NCI-H2171 treated with DMSO at 0.1 percent for 48 hours (cell line): ENCODE measurements at places on chromosomes 7 and 10.

GRCh38 chr7:5827755-5828154 is 46.3 kb upstream of the RNF216 start:
- DNase-seq, result no peak

- no peak for DNase-seq
Observed at GRCh38 chr10:26528715-26529393, 90.7 kb downstream of the APBB1IP start.

DNA sequence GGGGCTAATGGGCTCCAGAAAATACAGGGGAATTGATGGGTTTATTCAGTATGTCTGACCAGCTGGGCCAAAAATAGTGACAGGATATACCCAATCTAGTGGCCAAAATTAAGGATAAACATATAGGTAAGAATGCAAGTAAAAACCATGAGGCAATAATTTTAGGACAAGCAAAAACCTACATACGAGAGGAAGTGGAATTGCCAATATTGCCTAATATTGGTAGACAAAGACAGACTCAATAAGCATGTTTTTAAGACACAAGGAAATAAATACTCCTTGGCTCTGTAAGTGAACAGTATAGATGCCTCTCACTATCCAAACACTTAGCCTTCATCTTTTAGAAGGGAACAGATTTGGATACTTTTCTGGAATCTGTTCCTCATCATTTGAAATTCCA is 51.0 kb downstream of the ATXN7L1 start:
- no peak for DNase-seq

GRCh38 chr10:50343702-50344331 is 92.5 kb upstream of the ASAH2 start:
- no peak for DNase-seq

- no peak for DNase-seq
Observed at GRCh38 chr7:70263471-70264255, 665.4 kb downstream of the AUTS2 start.
